ENCODE measurements at places on chromosomes 7 and 10.
A peak's percentile ranks its signal among the peaks of the same experiment; 100 is the strongest.

DNA sequence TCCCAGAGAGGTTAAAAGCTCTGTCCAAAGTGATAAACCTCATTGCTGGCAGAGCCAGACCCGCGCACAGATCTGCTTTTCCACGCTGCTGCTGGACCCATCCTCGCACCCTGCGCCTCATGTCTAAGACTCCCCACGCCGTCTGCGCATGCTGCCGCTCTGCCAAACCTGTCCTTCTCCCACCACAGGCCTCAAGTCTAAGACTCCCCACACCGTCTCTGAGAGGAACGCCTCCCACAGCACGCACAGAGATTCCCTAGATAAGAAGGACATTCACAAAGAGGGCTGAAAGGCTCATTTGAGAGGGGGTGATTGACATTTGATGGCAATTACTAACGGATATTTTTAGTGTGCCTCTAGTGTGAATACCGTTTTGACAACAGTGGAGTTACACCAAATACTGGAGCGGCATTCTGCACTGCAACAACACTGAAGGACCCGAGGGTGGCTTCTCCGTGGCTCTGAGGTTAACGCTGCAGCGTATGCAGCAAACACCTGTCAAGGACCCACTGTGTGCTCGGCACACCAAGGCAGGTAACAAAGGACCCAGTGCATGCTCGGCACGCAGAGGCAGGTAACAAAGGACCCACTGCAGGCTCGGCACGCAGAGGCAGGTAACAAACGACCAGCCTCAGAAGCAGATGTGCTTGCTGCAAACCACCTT is 231.4 kb downstream of the DNAJB6 start:
- DNase-seq = no peak

DNA sequence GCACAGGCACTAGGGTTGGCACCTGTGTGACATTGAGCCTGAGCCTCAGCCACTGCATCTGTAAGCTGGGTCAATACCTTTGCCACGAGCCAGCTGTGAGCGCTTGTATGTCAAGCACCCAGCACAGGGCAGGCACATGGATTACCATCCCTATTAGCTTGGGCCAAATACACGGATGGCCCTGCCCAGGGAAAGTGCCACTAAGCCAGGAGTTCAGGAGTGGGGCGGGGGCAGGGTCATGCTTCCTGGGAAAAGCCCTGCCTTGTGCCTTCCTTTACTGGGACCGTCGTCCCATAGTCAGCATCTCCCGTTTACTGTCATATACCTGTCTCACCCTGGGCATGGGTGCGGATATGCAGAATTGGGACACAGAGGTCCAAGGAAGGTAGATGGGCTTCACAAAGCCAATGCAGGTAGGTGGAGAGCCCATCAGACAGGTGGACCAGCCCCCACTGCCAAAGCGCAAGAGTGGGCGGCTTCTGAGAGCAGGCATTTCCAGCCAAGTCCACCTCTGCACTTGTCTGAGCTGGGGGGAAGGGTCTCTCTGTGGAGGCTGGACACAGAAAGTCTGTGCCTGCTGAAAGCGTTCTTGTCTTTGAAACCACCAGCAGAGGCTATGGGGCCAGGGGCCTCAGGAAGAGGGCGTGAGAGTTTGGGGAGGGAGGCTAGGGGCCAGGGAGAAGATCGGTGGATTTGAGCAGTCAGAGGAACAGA is 72.6 kb downstream of the VWA2 start:
- no peak for DNase-seq

GRCh38 chr10:49275896-49276295 is 23.1 kb upstream of the C10orf71 start:
- DNase-seq = no peak

DNA sequence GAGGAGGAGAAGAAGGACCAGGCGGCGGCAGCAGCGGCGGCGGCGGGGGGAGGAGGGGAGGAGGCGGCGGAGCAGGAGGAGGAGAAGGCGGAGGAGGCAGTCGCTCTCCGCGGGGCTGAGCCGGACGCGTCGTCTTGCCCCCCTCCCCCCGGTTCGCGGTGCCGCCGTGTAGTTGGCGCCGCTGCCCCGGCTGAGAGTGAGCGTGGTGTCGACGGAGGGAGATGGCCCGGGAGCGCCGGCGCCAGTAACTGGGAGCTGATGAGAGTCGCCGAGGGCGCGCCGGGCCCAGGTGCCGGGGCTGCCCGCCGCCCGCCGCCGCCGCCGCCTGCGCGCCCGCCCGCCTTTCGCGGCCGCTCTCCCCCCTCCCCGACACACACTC is 257 bp downstream of the WAC start:
- peak; percentile 6 for DNase-seq

- DNase-seq = no peak
These were observed 706.0 kb upstream of the AUTS2 start for GRCh38 chr7:68892236-68892635.

- no peak for DNase-seq
These were observed 42.2 kb downstream of the AOAH start for GRCh38 chr7:36682102-36682501.

- no peak for DNase-seq
These were observed 39.3 kb downstream of the LRRC18 start for GRCh38 chr10:48900371-48900801.

DNA sequence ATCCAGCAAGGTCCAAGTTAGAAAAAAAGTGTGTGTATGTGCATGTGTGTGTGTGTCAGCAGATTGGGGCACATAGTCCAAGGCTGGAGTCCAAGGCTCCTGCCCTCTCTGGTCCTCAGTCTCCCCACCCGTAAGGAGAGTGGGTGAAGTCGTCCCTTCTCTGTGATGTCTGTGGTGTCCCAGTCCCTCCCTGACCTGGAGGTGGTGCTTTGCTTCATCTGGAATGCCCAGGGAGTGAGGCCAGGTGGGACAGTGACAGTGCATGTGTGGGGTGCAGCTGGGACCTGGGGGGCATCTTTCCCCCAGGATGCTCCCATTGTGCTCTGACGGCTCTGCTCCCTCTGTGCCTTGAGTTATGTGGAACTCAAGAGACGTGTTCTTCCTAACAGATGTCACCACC is 18.0 kb downstream of the AQP1 start:
- no peak for DNase-seq

GRCh38 chr10:121926671-121927317 is 1.0 kb downstream of the ATE1 start:
- DNase-seq = no peak

DNA sequence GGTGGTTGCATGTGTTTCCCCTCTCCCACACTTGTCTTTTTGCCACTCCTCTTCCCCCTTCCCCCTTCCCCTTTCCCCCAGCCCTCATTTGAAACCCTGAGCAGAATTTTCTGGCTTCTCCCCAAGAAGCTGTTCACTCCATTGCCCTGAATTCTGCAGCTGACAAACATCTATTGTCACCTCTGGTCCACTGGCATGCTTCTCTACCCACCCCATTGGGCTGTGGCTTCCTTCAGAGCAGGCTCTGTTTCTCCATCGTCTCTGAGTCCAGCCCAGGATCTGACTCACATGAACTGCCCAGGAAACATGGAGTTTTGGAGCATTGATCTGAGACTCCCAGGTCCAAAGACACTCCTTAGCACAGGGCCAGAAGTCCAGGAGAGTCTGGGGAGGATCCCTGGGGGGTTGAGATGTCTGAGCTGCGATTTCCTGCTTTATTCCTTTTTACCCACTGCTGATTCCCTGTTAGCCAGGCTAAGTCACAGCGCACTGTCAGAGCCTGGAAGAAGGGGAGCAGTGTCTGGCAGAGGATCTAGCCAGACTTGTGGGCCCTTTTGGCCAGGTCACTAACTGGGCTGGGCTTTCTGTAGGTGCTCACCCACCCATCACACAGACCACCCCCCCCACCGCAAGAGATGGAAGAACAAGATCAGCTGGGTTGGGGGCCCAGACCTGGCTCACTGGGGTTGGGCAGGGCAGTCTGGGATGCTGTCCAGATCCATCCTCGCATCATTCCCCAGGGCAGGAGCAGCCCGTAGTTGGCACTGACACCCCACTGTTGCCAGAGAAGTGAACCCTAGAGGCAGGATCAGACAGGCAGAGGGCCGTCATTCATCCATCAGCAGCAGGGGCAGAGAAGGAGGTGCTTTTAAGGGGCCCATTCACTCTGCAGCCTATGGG is 3.5 kb downstream of the CHAT start:
- DNase-seq = no peak

- DNase-seq = no peak
These were observed 309.7 kb upstream of the NFE2L3 start for GRCh38 chr7:25842201-25842733.

- no peak for DNase-seq
These were observed 49.8 kb downstream of the PLCE1 start for GRCh38 chr10:94043431-94043990.

DNA sequence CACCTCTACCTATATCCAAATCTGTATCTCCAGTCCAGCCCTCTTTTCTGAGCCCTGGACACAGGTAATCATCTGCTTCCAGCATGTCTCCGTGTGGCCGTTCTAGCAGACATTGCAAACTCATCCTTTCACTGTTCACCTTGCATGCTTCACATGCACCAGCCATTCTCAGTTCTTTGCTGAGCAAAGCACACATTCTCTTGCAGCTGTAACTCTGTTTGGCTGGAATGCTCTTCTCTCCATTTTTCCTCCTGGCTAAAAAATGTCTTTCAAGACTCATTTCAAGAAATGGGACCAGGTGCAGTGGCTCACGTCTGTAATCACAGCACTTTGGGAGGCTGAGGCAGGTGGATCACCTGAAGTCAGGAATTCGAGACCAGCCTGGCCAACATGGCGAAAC is 40.3 kb upstream of the NRF1 start:
- DNase-seq = no peak

DNA sequence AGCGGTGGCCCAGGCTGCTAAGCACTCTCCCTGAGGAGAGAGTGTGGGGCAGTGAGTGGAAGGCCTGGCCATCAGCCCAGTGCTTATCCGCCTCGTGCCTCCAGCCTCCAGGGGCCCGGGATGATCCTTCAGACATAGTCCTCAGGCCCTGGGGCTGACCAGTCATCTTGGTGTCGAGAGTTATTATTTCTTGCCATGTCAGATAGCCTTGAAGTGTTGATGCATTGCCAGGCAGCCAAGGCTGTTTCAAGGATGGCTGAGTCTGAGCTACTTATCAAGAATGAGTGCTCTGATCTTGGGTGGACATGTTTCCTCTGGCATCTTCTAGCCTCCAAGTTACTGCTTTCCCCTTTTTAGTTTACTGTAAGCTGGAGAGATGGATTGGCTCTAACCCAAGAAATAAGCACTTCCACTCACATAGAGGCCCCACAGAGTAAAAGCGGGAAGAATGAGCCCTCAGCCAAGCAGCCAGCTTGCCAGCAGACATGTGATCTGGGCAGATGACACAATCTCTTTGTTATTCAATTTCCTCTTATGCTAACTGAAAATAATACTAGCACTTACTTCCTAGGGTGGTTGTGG is 136.5 kb upstream of the NAMPT start:
- no peak for DNase-seq

DNA sequence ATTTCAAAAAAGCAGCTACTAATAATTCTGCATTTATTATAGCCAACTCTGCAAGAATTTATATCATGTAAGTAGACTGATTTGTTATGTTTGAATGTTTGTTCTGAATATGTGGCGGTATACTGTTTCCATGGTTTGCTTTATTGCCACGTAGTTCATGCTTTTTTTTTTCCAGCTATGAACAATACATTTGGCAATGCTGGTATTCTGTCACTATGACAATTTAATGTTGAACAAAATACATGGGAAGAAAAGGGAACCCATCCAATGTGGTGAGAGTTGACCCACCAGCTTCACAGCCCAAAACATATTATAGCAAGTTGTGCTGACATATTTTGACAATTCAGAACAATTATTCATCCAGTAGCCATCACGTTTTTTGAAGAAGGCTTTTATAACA is 145.6 kb downstream of the CCDC71L start:
- DNase-seq = no peak

- DNase-seq = no peak
These were observed 78.5 kb upstream of the FZD1 start for GRCh38 chr7:91185771-91186170.

GRCh38 chr10:65949526-65949925 is 976.3 kb upstream of the LRRTM3 start:
- no peak for DNase-seq
